ENCODE measurements at places on chromosomes 6 and 20.
A peak's percentile ranks its signal among the peaks of the same experiment; 100 is the strongest.

DNA sequence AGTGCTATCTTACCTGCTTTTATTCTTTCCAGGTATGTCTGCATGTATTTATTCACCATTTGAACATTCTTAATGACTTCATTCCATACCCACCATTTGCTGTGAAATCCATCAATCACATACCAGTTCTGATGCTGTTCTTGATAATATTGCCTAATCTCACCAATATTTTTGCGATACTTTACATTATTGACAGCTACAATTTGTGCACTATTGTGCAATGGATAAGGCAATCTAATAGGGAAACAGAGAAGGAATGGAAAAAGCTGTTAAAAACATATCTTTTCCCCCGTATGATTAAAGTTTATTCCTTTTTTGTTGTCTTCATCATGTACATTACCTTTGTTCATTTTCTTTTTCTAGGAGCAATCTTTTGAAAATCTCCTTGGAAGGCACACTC, 23.3 kb upstream of the ZBTB24 start:
- DNase-seq: no peak

GRCh38 chr6:16849280-16849987, 88.2 kb upstream of the ATXN1 start:
- DNase-seq: no peak

DNA sequence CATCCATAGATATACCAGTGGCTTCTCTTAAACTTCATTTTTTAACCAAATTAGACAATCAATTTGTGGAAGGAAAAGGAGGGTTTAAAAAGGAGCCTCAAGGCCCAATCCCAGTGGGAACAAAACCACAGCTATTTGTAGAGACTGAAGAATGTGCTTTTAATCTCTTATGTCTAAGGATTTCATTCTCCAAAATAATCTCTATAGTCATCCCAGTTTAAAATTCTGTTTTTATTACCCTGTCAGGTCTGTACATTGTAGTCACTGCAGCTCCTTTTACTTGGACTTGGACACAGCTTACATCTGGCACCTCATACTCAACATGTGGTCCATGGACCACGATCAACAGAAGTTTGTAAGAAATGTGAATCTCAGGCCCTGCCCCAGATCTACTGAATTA, 152.1 kb upstream of the STMND1 start:
- no peak for DNase-seq

GRCh38 chr6:113676968-113677367, 180.2 kb upstream of the MARCKS start:
- DNase-seq: no peak

DNA sequence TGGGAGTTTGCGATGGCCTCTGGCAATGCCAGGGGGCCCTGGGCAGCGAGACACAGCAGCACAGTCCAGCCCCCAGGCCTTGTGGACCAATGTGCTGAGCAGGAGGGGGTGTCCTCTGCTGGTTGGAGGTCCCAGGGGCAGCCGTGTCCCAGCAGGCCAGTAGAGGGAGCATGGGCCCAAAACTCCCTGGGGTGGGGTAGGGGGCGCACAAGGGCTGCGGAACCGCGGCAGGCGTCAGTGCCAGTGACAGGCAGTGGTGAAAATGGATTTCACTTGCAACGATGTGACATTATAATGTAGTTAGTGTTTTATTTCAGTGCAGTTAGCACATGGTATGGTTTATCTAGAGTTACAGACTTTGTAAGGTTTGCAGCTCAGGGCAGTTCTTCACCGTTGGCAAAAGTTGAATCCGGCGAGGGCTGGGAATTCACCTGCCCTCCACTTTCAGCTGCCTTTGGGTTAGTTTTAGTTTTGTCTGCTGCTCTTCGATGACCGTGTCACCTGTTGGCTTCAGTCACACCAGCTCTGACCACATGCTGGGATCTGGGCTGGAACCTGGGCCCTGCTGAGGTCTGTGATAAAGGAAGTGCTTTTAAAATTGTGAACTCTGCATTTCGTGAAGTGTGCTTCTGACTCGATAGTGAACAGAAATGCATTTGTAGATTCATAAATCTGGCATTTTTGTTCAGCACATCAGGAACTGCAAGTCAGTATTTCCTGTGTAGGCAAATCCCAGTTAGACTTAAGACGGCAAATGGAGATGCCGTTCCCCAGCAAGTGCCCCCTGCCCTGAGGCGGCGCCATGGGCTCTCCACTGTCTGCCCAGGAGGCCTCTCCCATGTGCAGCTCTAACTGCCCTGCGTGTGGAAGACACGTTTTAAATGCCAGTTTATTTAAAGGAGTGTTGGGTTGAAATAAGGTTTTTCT, 46.8 kb downstream of the PYGB start:
- peak; percentile 70 for DNase-seq

DNA sequence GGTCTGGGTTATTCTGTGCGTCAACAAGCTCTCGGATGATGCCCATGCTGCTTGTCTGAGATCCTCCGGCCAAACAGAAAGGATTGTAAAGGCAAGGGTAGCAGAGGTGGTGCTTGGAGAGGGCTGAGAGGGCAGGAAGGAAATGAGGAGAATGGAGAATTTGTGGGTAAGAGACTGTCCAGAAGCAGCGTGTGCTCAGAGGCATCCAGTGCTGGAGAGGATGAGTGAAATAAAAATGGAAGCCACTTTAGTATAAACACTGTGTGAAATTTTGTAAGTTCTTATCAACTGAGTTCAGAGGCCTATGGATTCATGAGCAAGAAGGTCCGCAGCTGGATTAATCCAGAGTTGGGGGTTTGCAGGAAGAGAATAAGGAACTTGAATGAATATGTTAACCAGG, 59.5 kb downstream of the ADGRG6 start:
- DNase-seq: no peak

DNA sequence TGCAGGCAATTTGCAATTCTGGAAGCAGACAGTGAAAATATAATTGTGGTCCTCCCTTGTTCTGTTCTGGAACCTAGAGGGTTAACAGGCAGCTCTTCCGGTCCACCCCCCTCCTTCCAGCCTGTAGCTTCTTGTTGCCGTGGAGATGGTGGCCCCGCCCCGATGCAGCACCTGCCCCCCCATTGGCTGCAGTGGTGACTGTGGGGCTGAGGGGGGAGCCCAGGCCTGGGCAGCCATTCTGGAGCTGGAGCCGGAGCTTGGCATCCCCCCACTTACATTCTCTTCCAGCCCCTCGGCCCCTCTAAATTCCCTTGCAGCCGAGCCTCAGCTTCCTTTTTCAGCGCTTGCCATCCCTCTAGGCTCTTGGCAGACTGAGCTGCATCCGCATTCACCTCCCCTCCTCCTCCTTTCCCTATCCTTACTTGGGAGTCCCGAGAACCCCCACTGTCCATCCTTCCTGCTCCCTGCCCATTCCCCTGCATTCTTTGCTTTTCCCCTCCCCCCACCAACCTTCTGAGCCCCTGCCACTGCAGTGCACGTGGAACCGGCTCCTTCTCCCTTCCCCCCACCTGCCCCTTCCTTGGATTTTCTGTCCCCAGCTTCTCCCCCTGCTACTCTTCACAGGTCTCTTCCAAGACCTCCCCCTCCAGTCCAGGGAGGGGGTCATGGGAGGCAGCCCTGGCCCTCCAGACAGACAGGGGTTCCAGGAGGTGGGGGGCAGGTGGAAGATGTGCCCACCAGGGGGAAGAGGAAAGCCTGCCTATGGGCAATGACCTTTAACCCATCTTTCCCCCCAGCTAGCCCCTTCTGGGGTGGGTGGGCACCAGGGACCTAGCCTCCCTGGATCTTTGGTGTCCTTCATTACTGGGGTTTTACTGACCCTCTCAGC, 11.4 kb downstream of the SYNGAP1 start:
- DNase-seq: peak; percentile 36

DNA sequence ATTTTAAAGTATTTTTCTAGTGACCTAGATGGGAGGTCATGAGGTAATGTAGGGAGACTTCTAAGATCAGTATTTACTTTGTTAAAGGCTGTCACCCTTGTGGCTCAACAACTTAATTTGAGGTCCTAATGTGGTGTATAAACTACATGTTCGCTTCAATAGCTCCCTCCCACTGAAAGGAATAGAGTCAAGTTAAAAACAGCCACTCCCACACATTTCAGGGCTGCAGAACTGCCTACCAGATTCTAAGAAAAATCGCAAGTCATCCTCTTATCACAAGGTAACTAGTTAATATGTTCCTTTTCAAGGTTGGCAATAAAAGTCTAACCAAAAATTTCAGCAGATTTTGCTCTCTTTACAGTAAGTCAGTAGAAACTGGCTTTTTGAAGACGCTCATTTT, 15.1 kb downstream of the GSTA1 start:
- DNase-seq: no peak

GRCh38 chr20:2006452-2007361, 12.8 kb upstream of the PDYN start:
- DNase-seq: no peak

DNA sequence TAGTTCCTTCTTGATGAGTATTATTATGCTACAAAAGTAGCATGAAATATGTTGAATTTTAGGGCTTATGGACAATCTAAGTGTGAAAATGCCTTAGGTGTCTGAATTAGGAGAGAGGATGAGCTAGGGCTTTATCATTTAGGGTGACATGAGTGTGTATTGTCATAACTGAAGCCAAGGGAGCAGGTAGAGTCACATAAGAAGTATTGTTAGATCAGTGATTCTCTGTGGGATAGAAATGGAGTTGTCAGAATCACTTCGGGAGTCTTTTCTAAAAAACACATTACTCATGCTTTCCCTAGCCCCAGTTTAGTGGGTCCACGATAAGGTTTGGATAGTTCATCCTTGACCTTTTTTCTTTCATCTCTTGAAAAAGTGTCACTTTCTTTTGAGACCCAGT, 16.4 kb downstream of the ZFAND3 start:
- no peak for DNase-seq

- no peak for DNase-seq
These were observed 61.2 kb downstream of the VIP start for GRCh38 chr6:152811785-152812184.

DNA sequence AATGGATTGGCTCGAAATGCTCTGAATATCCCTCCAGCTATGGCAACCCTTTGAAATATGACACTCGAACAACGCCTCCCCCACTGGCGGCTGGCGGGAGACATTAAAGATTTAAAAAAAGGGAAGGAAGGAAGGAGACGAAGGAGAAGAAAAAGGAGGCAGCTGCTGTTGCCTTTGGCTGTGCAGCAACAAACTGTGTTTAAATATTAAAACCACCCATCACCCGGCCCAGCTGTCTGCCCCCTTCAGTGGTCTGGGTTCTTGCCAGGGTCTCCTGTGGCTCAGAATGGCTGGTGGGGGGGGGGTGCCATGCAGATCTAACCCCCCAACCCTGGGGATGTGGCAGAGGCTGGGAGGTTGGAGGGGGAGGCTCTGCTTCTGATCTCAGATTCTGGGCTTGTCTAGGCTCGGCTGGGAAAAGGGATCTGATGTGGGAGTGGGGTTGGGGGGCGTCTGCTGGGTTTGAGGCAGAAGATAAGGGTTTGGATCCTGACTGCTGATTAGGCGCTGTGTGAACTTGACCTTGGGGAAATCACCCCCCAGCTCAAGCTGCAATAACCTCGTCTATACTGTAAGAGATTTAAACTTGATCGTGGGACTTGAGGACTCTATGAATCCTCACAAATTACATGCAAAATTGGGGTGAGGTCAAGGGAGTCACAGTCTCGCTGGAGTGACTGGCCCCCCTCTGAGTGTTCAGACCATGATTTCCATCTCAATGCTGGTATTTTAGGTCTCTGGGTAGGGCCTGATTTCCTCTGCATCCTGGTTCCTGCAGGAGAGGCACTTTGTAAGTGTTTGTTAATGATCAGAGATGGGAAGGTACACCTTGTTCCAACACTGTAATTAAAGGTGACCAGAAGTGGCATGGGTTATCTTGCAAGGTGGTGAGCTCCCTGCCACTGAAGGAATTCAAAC, 40.3 kb upstream of the BLCAP start:
- DNase-seq: no peak

GRCh38 chr6:108989700-108990099, 104.9 kb downstream of the SESN1 start:
- no peak for DNase-seq

- DNase-seq: no peak
These were observed 262.2 kb downstream of the EYA4 start for GRCh38 chr6:133503336-133503729.

GRCh38 chr6:3410385-3411360, 46.2 kb downstream of the SLC22A23 start:
- DNase-seq: peak; percentile 18

DNA sequence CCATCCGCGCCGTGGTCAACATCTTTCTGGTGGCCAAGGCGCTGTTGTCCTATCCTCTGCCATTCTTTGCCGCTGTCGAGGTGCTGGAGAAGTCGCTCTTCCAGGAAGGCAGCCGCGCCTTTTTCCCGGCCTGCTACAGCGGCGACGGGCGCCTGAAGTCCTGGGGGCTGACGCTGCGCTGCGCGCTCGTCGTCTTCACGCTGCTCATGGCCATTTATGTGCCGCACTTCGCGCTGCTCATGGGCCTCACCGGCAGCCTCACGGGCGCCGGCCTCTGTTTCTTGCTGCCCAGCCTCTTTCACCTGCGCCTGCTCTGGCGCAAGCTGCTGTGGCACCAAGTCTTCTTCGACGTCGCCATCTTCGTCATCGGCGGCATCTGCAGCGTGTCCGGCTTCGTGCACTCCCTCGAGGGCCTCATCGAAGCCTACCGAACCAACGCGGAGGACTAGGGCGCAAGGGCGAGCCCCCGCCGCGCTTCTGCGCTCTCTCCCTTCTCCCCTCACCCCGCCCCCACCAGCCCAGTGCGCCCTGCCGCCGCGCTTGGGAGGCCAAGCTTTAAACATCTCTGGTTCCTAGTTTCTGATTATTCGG, 4.0 kb downstream of the SLC32A1 start:
- no peak for DNase-seq

Measured in C1 segment of cervical spinal cord (tissue), 14 donors.